ENCODE measurements at places on chromosomes 7 and 10.

DNA sequence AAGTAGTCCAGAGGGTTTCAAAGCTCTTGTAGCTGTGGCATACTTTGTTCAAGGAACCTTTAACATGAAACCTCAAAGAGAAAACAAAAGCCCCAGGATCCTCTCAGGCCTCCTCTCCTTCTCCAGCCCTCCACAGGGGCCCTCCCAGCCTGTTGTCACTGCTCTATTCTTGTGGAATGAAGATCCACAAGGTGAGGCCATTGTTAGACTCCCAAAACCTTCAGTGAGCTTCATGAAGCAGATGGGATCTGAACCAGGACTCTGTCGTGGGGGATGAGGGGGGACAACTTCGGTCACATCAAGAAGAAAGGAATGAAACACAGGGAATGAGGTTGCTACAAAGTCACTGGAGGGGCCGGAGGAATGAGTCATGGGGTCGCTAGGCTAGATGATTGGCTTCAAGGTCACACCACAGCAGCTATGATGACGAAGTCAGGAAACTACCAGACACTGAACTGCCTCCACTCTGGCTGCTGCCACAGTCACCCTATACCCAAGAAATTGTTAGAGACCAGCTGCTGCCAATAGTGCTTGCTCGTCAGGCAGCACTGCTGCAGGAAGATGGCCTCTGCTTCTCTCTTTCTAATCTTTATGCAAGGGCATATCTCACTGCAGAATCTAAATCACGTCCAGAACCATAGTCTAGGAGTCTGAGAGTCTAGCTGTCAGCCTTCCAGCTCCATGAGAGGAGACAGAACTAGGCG, 208.8 kb downstream of the HIBADH start:
- DNase-seq: no peak

- no peak for DNase-seq
Observed at GRCh38 chr7:151454305-151454704, 14.4 kb upstream of the CRYGN start.

DNA sequence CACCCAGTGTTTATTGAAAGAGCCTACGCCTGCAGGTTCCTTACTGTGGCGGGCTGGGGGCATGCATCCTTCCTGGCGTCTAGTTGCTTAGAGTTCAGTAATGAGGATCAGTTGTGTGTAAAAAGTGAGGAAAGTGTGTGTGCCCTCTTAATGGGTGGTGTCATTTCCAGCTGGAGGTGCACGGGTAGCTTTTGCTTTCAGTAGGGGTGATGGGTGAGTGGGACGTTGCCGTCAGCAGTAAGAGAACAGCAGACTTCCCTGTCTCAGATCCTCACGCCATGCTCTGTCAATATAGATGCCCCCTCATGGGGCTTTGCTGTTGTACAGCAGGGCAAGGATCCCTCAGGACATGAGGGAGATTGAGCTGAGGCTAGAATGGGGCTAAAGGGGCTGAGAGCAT, 352.6 kb upstream of the GALNT17 start:
- no peak for DNase-seq

DNA sequence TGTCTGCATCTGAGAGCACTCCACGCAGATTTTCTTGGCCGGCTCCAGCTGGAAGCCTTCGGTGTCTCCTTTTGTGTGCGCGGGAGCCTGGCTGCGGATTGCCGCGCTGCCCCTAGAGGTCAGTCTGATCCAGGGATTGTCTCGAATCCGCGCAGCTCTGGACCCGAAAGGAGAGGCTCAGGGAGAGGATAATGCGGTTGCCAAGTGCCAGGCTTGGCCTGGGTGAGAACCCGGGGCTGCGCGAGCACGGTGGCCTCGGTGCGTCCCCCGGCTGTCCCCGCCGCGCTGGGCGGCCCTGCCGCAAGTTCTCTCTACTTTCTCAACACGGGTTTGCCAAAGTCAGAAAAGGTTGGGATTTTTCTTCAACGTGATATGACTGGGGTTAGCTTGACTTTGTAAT, 140.9 kb downstream of the ADCYAP1R1 start:
- peak; percentile 79 for DNase-seq

- peak; percentile 21 for DNase-seq
Observed at GRCh38 chr10:64312876-64313275, 791.7 kb downstream of the REEP3 start.

DNA sequence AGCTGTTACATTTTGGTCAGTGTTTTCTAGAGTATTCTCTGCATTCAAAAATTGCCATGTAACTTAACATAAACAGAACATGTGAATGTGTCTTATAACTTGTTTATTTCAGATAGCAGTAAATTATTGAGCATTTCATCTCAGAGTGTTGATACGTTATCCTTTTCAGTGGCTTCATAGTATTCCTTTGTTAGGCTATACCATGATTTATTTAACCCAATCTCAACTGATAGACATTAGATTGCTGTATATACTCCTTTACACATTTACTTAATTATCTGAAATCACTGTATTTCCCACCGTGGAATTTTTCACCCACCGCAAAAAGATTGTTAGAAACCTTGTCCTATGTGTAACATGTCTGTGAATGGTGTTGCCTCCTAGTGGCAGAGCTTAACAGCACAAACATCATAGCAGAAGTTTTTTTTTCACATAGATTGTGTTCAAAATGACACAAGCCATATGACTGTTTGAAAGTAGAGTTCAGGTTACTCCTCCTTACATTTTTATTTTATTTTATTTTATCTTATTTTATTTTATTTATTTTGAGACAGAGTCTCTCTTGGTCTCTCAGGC, 21.4 kb downstream of the SLF2 start:
- DNase-seq: no peak

GRCh38 chr7:40219917-40220316, 85.1 kb downstream of the SUGCT start:
- no peak for DNase-seq

GRCh38 chr7:1712907-1713501, 42.9 kb downstream of the ELFN1 start:
- no peak for DNase-seq

- DNase-seq: peak; percentile 62
Observed at GRCh38 chr10:74888962-74889661, 62.7 kb downstream of the KAT6B start.

DNA sequence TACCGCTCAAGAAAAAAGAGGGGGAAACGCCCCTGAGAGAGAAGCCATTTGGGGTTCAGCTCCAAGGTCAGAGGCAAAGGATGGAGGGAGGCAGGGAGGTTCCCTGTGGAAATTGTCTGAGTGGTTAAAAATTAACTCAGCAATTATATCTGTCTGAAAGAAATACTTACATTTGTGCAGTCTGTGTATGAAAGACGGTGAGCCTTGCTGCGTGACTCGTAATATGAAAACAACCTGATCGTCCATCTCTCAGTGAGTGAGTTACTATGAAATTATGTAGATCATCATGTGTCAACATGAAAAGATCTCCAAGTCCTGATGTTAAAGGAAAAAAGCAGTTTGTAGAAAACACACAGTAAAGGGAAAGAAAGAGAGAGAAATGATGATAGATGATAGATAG, 67.2 kb upstream of the FAM204A start:
- no peak for DNase-seq

GRCh38 chr7:116218051-116218645, 7.8 kb downstream of the TES start:
- no peak for DNase-seq

DNA sequence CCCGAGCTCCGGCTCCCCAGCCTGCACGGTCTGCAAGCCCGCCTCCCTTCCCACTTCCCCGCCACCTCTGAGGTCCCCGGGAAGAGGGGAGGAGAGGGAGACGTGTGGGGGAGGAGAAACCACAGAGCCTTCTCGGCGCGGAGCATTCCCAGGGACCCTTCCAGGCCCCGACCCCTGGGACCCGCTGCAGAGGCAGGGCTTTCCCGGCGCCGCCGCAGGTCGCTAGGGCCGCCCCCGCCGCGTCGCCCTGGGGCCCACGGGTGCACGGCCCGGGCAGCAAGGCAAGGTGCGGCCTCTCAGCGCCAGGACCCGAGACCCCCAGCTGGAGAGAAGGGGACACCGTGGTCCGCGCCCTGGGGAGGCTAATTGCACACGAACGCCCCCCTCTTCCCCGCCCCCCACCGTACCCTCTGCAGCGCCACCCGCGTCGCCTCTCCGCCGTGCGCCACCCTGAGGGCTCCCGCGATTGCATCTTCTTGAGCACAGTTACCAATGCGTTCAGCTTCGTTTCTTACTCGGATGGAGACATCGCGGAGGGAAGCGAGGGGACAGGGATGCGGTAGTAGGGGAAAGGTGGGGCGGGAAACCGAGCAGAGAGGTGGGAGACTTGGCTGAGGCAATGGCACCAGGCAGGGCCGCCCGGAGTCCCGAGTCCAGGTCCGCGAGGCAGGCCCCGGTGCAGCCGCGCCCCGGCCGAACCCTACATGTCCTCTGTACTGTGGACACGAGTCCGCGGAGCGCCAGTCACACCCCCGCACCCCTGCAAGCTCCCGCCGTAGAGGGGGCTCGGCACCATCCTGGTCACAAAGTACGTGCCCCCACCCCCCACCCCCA, 28.9 kb downstream of the SKIDA1 start:
- DNase-seq: peak; percentile 65

- DNase-seq: no peak
Observed at GRCh38 chr10:121610798-121611323, 12.6 kb upstream of the FGFR2 start.

GRCh38 chr7:140060788-140061606, 1.8 kb downstream of the PARP12 start:
- no peak for DNase-seq

DNA sequence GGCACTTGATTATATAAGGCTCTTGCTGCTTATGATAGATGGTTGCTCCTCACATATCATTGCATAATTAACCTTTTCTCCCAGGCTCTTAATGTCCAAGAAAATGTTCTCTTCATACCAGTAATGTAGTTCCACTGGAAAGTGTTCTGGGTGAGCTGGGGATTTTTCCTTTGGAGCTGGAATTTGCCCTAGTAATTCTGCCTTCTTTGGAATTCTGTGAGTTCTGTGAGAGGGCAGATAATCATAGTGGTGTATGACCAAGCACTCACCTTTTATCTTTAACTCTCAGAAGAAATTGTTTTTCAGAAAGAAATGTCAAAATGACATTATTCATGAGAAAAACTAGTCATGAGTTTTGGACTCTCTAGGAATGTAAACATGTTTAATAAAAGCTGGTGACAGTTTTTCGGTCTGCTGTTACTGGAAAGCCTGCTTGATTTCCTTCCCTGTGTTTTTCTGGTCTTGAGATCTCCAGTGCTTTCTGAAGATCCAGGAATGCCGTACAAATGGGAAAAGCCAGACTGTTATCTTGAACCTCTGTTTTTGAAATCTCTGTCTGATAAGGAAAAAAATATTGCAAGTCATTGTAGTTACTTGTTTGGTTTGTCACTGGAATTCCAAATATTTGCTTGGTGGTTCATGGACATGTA, 148.3 kb upstream of the PRPS1L1 start:
- no peak for DNase-seq

GRCh38 chr10:11687357-11687771, 54.8 kb upstream of the ECHDC3 start:
- DNase-seq: no peak

DNA sequence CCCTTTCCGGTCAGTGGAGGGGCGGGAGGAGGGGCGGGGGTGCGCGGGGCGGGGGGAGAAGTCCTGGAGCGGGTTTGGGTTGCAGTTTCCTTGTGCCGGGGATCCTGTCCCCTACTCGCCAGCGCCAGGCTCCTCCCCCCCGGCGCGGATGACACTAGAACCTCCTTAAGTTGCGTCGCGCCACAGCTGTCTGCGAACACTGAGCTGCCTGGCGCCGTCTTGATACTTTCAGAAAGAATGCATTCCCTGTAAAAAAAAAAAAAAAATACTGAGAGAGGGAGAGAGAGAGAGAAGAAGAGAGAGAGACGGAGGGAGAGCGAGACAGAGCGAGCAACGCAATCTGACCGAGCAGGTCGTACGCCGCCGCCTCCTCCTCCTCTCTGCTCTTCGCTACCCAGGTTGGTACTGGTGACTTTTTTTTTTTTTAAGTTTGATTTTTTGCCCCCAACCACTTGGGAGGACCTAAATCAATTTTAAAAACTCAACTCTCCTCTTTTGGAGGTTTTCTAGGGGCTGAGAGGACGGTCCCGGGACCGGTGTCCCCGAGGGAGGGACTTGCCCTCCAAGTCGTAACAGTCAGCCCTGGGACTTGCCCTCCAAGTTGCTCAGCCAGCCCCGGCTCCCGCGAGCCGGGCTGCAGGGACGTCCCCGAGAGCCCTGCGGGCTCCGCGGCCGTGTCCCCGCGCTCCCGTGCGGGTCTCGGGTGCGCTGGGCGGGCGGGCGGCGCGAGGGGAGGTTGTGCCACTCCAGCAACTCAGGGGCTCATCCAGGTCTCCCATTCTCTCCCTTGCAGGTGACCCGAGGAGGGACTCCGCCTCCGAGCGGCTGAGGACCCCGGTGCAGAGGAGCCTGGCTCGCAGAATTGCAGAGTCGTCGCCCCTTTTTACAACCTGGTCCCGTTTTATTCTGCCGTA, at the start of gene GATA3:
GATA3 (plus strand) TSS at position 195 of the 914 bp plus-strand sequence. CDS start 968 bp downstream, outside the sequence.
- no peak for DNase-seq

DNA sequence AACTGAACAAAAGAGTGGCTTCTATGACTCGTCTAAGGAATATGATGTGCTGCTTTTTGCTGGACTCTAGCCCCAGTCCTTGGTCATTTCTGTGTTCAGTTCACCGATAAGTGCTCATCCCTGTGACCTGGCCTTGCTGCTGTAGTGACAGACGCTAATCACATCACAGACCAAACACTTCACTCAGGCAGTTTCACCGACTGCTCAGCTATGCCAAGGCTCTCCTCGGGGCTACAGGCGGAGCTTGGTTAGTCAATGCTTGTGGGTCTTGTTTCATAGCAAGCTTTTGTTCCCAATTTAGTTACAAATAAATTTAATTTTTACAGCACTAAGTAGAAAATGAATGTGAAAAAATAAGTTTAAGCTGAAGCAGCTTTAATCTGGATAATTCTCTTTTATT, 190.8 kb upstream of the PRKCQ start:
- no peak for DNase-seq

GRCh38 chr7:15749631-15750030, 63.1 kb upstream of the MEOX2 start:
- no peak for DNase-seq

GRCh38 chr10:19702215-19702614, 114.0 kb upstream of the PLXDC2 start:
- no peak for DNase-seq

GRCh38 chr7:94240902-94241301, 153.8 kb upstream of the COL1A2 start:
- DNase-seq: no peak

DNA sequence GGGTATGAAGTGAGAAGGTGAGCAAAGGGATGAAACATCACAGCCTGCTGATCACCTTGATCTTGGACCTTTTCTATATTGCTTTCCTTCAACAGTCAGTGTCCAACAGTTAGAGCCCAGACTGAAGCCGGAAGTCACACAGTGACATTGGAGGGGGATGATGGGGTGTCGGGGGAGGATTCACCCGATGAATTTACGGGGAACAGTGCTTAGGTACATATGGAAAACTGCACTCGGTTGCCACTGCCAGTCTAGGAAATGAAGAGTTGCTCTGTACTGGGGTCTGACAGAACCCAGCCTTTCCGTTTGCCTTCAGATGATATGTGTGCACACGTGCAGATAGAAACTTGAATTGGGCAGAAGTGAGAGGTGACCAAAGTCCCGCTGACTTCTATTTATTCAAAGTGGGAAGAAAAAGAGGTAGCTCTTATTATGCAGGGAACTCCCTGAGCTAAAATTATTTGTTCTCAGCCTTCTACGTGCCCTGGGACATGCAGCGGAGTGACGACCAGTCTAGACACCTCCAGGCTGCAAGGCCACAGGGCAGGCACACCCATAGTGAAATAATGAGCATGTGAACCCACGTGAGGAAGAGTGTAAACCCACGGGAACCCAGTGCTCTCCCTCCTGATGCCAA, 107.2 kb upstream of the INHBA start:
- DNase-seq: no peak
